Activated naive CD8-positive, alpha-beta T cell treated with anti-CD3 and anti-CD28 coated beads, Interleukin-2, amount 50 U/mL, for 24 hours (primary cell): ENCODE measurements at places on chromosomes 1 and 21.

GRCh38 chr1:184903111-184903692 lies 71.1 kb downstream of the NIBAN1 start:
- DNase-seq, result no peak

- no peak for DNase-seq
Measured at GRCh38 chr1:153245466-153245865, 14.0 kb upstream of the LORICRIN start.

- DNase-seq, result peak; percentile 13
Measured at GRCh38 chr1:186082235-186082937, 292.7 kb downstream of the TPR start.

- peak; percentile 38 for DNase-seq
Measured at GRCh38 chr1:101198842-101199636, 37.8 kb upstream of the S1PR1 start.

- DNase-seq, result no peak
Measured at GRCh38 chr1:212728606-212729005, 29.0 kb upstream of the BATF3 start.
